Fibroblast of pulmonary artery (primary cell): ENCODE measurements at places on chromosomes 1 and 21.

GRCh38 chr1:59013276-59013927 is 229.6 kb upstream of the JUN start:
- peak; percentile 69 for DNase-seq

GRCh38 chr21:45151445-45152160 is 77.2 kb downstream of the ADARB1 start:
- DNase-seq = no peak

GRCh38 chr1:9452516-9453140 is 86.6 kb upstream of the SLC25A33 start:
- DNase-seq = no peak

DNA sequence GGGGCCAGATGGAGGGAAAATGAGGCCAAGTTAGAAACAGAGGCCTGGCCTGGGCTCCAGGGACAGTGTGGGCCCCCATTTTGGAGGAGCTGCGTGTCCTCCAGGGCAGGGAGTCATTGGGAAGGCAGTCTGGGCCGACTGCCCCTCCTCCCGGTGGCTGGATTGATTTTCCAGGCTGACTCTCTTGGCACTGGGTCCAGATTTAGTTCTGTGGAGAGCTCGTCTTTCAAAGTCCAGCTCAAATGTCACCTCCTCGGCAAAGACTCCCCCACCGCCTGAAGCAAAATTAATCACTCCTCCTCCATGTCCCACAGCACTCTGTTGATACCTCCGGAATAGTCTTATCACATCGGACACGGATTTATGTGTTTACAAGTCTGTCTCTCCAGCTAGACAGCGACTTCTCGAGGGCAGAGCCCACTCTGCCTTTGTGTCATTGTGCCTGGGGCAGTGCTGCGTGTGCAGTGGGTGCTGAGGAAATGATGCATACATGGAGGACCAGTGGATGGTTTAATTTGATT is 175.1 kb downstream of the CAMTA1 start:
- no peak for DNase-seq

DNA sequence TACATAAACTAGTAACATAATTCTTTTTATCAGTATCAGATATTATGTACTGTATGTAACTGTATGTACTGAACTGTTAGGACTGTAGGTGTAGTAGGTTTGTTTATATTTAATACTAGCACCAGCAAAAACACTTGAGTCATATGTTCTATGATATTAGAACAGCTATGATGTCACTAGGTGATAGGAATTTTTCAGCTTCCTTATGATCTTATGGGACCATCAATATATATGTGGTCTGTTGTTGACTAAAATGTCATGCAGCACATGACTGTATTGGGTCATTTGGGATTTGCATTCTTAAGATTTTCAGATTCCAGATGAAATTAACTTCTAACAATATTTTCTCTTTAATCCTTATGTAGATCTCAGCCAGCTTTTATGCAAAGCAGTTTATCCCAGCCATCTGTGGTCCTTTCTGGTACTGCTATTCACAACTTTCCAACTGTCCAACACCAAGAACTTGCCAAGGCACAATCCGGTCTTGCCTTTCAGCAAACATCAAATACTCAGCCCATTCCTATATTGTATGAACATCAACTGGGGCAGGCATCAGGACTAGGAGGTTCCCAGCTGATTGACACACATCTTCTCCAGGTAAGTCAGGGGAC is 38.3 kb upstream of the MYOCOS start:
- DNase-seq = peak; percentile 11

- peak; percentile 58 for DNase-seq
Measured at GRCh38 chr1:116868385-116868784, 41.3 kb upstream of the PTGFRN start.

DNA sequence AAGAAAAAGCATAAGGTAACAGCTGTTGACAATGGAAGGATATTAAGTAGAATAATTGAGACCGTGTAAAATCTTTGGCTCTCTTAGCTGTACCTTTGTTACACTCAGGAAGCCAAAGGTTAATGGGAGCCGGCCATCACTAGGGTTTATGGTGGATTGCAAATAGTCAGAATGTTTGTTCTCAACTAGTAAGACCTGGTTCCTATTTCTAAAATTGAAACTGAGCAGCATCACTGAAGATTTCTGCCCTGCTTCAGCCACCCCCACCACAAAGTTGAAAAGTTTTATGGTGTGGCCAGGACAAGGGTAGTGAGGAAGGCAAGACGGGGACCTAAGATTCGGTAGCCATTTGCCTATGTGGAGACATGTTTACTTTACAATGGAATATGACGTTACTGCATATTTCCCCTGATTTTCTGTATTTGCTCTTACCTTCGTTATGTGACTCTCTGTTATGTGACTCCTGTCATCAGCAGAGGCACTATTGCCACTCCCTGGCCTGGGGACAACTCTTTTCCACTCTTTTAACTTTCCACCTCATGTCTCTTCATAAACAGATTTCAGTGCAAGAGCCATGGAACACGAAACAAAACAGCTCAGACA is 41.4 kb upstream of the KIF1B start:
- no peak for DNase-seq

GRCh38 chr1:234768171-234768568 is 158.2 kb upstream of the IRF2BP2 start:
- no peak for DNase-seq

GRCh38 chr1:21244154-21244553 is 46.1 kb downstream of the ECE1 start:
- DNase-seq = no peak

DNA sequence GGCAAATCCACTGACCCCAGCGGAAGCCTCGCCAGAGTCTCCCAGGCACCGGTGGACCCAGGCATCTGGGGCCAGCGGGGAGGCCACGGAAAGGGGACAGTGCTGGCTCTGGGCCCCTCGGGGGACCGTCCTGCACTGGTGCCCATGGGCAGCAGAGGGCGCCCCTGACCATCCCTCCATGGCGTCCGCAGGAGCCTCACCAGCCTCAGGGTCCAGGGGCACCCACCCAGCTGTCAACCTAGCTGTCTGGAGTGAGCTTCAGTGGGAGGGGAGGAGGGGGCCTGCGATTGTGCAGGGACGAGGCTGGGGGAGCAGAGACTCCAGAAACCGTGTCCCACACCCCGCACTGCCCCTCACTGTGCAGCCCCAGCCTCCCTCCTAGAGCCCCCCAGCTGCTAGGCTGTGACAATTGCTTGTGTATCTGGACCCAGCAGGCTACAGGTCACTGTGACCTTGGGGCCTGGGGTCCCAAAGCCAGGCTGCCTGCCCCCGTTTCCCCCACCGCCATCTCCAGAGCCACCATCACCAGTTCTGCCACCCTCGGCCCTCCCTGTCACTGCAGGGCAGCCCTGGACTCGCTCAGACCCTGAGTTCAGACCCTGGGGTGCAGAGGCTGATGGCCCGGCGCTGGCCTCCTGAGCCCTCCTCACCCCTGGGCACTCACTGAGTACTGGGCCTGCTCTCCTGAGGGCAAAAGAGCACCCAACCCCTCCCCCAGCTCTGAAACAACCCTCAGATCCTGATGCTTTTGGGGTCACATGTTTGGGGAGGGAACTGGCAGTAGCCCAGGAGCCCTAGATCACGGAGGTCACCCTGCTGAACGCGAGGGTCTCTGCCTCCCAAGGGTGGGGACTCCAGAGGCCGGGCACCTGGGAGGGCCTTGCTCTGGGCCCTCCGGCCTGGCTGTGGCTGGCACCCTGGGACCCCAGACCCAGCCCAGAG is 10.6 kb upstream of the COL6A1 start:
- DNase-seq = peak; percentile 62

DNA sequence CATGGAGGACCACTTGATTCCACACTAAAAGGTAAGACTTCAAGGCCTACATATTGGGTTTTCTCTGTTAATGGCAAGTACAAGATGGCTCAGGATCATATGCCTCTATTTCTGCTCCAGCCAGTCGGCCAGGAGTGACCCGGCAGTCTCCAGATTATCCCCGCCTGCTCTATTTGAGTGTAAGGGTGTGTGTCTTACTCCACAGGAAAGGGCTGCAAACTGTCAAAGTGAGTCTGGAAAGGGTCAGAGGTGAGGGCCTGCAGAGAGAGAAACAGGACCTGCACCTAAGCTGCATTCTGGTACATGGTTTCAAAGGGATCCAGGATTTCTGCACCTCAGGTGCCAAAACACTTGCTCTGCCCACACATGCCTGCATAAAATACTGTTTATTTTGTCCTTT is 9.2 kb downstream of the ZNF692 start:
- DNase-seq = no peak
